ENCODE measurements at places on chromosomes 6 and 20. TPM values are rescaled to one million over a fixed set of nuclear protein-coding genes. Genes with fewer than 3 reads are reported as not detected.

HEBP2 gene
- total RNA-seq: 76.9 TPM

DNA sequence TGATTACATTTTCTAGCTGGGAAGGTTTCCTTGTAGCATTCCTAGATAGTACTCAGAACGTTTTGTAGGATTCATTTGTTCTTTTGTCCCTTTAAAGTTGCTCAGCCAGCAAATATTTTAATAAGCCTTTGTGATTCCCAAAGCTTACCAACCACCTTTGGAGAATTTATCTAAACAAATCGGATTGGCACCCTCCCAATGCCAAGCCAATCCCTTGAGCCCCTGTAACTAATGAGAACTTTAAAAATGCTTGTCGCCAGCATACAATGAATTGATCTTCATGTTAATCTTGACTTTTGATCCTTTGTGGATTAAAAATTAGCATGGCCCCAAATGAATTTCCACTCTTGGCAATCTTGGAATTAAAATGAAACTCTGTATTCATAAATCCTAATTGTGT lies 559.5 kb downstream of the UTRN start:
- no peak for DNase-seq

DNA sequence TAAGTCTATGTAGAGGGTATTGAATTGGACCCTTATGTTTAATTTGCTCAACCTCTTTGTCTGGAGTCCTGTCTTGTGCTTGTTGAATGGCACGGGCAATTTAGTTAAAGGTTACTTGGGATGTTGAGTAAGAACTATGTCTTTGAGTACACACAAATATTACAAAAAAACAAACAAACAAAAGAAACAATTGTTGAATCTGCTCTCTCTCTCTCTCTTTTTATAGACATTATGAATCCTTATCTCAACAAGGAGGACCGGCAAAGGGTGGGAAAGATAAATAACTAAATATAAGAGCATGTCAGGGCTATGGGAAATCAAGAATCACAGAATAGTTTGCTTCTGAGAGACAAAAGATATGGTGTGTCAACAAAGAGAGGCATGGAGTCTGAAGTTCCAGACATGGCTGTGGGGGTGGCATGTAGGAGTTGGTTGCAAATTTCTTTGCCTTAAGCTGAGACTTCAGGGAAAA lies 608.6 kb downstream of the UTRN start:
- no peak for DNase-seq

DNA sequence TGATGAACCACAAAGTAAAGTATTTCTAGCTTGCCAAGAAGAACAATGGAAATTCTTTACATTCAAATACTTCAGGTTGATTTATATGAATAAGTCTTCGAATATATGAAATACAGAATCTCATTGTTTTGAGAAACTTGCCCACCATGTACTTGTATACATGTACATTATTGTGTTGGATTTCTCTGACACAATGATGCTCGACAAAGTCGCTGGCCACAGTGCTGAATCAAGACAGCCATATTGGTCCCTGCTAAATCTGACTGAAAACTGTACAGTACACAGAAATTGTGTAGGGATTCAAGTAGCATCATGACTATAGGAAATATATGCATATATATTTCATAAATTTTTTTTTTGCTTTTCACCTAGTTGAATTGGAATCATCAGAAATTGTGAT lies 13.1 kb upstream of the LIN28B start:
- no peak for DNase-seq
